ENCODE measurements at places on chromosomes 2 and 18.

- no peak for DNase-seq
Measured at GRCh38 chr18:60331890-60332289, 40.7 kb downstream of the MC4R start.

DNA sequence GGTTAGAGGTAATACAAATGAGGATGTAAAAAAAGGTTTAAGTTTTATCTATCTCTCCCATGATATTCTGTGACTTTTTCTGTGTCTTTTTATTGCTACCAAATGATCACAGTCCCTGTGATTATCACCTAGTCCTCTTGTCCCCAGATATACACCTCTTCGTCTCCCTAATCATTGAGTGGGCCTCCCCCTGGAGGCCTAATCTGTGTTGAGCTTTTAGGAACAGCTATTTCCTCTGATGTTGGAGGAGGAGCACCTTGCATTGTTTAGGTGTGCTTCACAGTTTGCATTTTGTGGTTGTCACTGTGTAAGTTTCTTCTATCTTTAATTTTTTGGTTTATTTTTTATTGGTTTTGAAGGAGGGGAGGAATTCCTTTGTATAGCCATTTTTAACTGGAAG lies 33.3 kb downstream of the CCDC85A start:
- DNase-seq, result no peak

DNA sequence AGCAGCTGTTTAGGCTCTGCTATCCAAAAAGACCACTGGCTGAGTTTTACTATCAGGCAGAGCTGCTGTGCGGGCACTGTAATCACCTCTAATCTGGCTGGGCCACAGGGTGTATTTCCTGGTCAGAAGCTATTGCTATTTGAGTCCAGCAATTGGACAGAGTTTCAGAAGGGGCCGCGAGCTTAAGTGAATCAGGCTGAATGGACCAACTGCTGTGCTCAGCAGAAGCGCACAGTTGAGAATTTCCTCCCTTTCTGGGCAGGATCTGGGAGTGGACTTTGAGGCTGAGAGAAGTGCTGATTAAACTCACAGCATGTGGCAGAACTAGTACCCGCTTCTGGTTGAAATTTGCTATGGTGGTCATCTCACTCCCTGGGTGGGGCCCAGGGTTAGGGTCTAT lies 251.8 kb downstream of the INSIG2 start:
- no peak for DNase-seq

- no peak for DNase-seq
Measured at GRCh38 chr2:1900732-1901131, 156.4 kb upstream of the PXDN start.

- DNase-seq, result no peak
Measured at GRCh38 chr2:54735636-54736035, 12.2 kb downstream of the EML6 start.

GRCh38 chr2:217494557-217494956 lies 508.2 kb downstream of the TNS1 start:
- DNase-seq, result no peak

DNA sequence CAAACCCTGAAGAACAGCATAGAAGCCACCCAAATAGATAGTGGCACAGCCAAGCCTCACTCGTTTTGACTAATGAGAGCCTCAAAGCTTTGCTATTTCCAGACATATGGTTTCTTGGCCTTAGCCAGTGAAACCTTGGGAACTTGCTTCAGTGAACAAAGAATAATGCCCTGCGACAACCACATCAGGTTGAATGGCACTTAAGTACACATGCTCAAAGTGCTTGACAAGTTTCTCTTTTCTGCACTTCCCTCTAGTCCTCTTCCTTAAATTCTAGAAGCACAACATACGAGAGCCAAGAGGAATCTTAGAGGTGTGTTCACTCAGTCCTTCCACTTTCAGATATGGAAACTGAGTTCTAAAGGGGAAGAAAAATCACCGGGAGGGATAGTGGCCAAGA lies 258.3 kb downstream of the HAUS1 start:
- DNase-seq, result no peak

DNA sequence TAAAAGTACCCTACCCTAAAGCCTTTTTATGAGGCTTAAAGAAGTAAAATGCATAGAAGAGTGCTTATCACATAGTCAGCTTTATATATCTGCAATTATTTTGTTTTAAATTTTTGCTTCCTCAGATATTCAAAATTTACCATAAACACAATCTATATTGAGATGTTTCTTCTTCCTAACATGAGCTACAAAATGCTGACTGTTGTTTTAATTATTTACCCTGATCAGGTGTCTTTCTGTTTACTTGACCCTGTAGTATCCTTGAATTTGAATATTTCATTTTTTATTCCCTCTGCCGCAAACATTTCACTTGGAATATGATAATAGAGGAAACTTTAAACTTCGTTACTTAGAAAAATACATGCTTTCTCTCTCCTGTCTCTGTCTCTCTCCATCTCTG lies 147.9 kb downstream of the TMX3 start:
- DNase-seq, result no peak

- no peak for DNase-seq
Measured at GRCh38 chr2:156471762-156472161, 35.6 kb downstream of the GPD2 start.

GRCh38 chr2:155825876-155826275 lies 506.6 kb downstream of the NR4A2 start:
- DNase-seq, result no peak

DNA sequence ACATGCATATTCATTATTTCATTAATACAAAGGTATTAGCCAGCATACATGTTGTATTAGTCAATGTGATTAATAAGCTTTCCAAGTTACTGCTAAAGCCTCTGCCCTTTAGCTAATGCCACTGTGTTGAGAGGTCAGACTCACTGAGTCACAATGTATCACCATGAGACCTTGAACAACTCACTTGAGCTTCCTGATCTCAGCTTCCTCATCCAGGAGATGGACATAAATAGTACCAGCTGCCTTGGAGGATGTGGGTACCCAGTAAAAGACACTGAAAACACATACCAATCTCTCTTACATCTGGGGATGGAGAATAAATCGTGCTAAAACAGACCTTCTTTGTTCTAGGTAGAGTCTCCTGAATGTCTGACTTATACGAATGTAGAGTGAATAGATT lies 224.6 kb downstream of the EPHA4 start:
- DNase-seq, result no peak

DNA sequence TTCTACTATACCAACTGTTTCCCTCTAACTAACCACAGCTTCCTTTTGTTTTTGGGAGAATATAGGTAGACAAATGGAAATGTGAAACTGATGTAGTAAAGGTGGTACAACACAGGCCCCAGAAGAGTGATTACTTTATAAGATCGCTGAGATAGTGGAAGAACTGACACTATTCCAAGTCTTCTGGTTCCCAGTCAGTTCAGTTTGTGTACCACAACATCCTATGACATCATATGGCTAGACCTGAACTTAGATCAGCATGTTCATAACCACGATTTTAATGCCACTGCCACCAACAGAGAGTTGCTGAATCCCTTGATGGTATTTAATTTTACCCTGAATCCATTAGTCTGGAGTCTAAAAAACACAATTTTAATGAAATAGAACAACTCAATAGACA lies 328.9 kb downstream of the GPD2 start:
- no peak for DNase-seq

Data from T-cell (primary cell).